NCI-H2171 (cell line): ENCODE measurements at places on chromosomes 4 and X.

- DNase-seq: no peak
Observed at GRCh38 chr4:134663742-134664141, 462.2 kb upstream of the PABPC4L start.

- no peak for DNase-seq
Observed at GRCh38 chr4:77154761-77155499, 2.1 kb upstream of the CCNG2 start.

DNA sequence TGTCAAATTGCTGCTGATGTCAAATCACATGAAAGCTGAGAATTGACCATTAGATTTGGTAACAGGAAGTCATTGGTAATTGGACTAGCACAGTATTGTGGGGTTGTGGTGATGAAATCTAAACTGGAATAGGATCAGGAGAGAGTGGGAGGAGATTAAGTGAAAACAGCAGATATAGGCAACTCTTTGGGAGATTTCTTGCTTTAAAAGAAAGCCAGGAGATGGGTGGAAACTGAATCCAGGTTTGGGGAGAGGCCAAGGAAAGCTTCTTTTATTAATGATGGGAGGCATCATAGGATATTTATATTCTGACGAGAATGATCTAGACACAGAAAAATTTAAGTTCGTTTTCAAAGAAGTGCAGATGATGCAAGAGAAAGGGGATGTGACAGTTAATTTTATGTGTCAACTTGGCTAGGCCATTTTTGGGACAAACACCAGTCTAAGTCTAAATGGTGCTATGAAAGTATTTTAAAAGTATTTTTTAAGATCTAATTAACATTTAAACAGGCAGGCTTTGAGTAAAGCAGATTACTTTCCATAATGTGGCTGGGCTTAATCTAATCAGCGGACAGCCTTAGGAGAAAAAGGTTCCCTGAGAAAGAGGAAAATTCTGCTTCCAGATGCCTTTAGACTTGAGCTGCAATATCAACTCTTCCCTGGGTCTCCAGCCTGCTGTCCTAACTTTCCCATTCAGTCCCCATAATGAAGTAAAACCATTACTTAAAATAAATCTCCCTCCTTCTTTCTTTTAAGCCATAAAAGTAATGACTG lies 24.7 kb downstream of the SEC24D start:
- DNase-seq: no peak

- no peak for DNase-seq
Observed at GRCh38 chrX:281166-281999, at the start of gene PLCXD1. Gene PLCXD1, plus strand, starts transcription at chrX:281381. Its CDS starts 2,807 bp downstream, at chrX:284188.

GRCh38 chr4:154709550-154709949 lies 34.2 kb upstream of the LRAT start:
- no peak for DNase-seq

DNA sequence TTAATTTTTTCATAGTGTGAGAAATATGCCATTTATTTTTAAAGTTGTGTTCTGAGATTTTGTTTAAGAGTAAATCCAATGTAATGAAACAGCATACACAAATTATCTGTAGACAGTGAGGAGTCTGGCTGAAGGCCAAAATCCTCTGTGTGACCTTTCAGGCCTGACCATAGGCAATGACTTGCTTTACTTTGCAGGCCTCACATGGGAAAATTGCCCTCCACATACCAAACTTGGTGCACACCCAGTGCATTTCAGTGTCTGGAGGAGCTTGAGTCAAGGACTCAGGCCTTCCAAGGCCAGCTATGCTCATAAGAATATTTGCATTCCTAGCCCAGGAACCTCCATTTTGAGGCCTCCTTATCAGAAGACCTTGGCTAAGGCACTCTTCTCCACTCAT lies 430.1 kb downstream of the GABRG1 start:
- no peak for DNase-seq
